NCI-H1105 treated with DMSO at 0.1 percent for 48 hours (cell line): ENCODE measurements at places on chromosomes 4 and X.

DNA sequence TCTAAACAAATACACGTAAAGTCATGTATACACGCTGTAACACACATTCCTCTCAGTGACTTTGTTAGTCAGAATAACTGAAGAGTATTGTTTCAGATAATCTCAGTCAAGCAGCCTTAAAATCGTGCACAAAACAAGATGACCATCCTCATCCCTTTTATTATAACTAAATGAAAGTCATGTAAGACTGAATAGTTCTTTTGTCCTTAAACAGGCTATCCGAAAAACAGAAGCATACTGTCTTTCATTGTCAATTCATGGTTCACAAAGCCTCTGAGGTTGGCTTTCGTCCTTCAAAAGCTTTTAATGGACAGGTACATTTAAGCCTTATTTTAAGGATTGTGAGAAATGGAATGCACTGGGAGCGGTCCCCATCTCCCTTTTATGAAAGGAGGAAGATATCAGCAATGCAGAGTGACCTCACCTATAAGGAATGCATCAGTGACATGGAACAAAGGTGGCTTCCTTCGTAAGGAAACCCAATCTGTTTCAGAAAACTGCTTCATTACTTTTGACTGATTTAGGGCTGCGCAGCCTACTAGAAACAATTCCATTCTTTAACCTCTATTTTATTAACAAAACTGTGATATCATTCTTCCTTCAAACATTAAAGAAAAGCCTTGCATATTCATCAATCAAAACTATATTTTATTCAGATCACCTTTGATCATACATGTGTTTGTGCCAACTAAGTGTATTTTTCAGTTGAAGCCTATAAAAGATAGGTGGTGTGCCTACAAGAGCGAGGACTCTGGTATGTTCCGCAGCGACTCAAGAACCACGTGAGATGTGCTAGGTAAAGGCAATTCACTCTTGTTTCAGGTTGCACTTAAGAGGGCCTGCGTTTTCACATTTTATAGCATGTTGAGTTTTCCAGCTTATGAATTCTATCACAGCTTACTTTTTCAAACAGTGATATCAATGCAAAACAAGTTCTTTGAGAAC lies 19.2 kb downstream of the SH3RF1 start:
- DNase-seq = no peak

GRCh38 chr4:14864365-14865030 lies 137.8 kb upstream of the CPEB2 start:
- DNase-seq = no peak

GRCh38 chr4:41418444-41418843 lies 119.5 kb upstream of the LIMCH1 start:
- DNase-seq = no peak

- DNase-seq = no peak
These were observed 725.5 kb upstream of the ATOH1 start for GRCh38 chr4:93103042-93103441.

- DNase-seq = peak; percentile 64
These were observed at the start of gene HPRT1 for GRCh38 chrX:134460005-134460861. Gene HPRT1 (plus strand): TSS chrX:134460165. CDS start chrX:134460312, 147 bp downstream.

DNA sequence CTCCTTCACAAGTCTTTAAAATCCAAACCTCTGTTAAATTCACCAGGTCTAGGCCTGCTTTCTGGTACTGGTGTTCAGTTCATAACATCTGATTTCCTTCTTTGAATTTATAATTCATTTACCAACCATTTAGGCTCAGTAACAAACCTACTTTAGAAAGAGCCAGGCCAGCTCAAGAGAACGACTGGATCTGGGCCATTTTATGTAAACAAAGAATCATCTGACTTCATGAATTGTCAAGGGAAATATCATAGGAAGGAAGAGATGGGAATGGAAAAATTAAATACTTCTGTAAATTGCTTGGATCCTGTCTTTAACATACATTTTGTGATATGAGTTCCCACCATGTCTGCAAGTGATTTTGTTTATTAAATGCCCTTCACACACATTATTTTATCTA lies 36.5 kb downstream of the DCHS2 start:
- no peak for DNase-seq

- DNase-seq = no peak
These were observed 21.7 kb upstream of the KIAA0232 start for GRCh38 chr4:6760865-6761264.

GRCh38 chrX:44306356-44306755 lies 37.1 kb downstream of the EFHC2 start:
- no peak for DNase-seq

GRCh38 chr4:176425035-176425434 lies 105.3 kb downstream of the SPCS3 start:
- no peak for DNase-seq

GRCh38 chrX:3346501-3347259 lies at the start of gene MXRA5:
Gene MXRA5 (minus strand): TSS chrX:3346652. CDS start chrX:3343833, 2,819 bp downstream.
- no peak for DNase-seq
